Muscle of back (tissue), 13 donors: ENCODE measurements at places on chromosomes 7 and 10. TPM values are rescaled to one million over a fixed set of nuclear protein-coding genes. Genes with fewer than 3 reads are reported as not detected.

DNA sequence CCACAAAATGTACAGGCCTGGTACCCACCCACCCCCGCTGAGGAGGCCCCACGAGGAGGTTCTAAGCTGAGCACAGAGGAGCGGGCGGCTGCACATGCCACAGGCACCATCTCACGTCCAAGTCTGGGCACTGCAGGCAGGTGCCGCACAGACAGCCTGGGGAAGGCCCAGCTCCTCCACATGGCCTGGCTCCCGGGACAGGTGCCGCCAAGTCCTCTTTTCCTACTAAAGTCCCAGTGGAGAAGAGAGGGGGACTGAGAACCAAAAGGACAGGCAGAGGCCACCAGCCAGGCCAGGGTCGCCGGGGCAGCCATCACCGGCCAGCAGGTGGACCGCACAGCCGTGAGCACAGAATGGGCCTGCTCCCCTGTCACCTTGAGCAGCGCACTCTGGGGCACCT, 91.1 kb downstream of the MAD1L1 start:
- no peak for DNase-seq

- no peak for DNase-seq
Measured at GRCh38 chr7:130350945-130351790, 6.6 kb downstream of the CPA5 start.

- no peak for DNase-seq
Measured at GRCh38 chr10:72170263-72170662, 45.5 kb upstream of the ANAPC16 start.

DNA sequence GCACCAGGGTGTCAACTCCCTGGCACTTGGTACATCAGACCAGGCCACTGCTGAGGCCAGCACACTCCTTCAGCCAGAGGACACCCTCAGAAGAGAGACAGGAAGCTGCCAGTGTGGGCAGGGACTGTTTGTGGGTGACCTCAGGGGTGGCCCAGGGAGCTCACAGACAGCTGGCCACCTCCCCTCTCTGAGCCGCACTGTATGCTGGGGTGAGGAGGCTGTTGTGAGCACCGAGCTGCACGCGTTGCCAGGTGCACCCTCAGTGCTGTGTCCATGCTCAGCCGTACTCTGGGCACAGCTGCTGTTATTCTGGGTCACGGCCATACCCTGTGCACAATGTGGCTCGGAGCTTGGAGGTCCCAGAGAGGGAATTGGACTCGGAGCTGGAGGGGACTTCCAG, 61.5 kb upstream of the NANOS1 start:
- DNase-seq, result peak; percentile 26

- peak; percentile 31 for DNase-seq
Measured at GRCh38 chr7:38451840-38452239, 178.4 kb upstream of the TARP start.

The SPDYE2B gene
- 1.3 TPM for polyA plus RNA-seq

The AKR1C8 gene
- not detected for polyA plus RNA-seq

The EN2 gene
- polyA plus RNA-seq, result 0.67 TPM

The FKBP9 gene
- polyA plus RNA-seq, result 160 TPM
